ENCODE measurements at places on chromosomes 12 and 14.
A peak's percentile ranks its signal among the peaks of the same experiment; 100 is the strongest.

DNA sequence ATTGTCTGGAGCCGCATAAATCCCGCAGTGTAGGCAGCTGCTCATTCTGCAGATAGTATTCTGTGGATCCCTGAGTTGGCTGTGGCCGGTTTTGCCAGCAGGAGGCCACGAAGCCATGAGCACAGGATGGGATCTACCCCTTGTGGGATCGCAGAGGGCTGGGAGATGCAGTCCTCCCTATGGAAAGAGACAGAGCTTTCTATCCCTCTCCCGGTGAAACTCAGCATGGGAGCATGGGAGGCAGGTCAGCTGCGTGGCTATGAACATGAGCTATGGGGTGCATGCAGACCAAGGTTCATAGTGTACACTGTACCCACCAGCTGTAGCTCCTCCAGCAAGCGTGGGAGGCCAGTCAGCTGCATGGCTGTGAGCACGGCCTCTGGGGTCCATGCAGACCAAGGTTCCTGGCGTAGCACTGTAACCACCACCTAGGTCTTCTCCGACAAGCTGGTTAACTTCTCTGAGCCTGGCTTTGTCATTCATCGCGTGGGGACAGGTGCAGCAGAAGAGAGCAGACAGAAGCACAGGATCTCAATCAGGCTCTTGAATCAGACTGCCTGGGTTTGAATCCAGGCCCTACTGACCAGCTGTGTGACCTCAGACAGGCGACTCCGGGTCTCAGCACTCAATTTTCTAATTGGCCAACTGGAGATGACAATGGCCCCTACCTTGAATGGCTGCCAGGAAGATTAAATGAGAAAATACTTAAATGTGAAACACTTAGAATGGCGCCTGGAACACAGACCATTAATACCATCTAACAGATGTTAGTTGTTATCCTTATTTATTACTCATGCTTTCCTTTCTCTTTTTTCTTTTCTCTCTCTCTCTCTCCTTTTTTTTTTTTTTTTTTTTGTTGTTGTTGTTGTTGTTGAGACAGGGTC lies 6.0 kb downstream of the BDKRB1 start:
- H3K27me3 ChIP-seq, result no peaks in the 10 kb centered on the region
- H3K4me3 ChIP-seq, result no peak overlapping the region
- H3K27ac ChIP-seq, result no peak overlapping the region

DNA sequence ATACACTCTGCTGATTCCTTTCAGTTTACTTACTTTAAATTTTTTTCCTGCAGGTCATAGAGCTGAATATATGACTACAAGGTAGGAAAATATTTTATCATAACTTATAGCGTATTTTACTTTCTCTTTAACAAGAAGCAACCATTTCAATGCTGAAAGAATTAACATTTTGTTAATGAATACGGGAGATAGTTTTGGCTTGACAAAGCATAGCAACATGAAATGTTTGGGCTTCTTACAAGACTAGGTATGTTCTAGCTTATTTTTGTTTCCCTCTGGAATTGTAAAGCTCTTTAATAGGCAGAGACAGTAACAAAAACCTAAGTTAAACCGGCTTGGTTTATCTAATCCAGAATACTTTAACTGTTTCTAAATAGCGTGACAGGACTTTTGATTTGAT lies 135.2 kb downstream of the KICS2 start:
- DNase-seq, result no peak
- no peaks in the 10 kb centered on the region for H3K36me3 ChIP-seq
- H3K4me3 ChIP-seq, result peak overlapping the region; percentile 16

DNA sequence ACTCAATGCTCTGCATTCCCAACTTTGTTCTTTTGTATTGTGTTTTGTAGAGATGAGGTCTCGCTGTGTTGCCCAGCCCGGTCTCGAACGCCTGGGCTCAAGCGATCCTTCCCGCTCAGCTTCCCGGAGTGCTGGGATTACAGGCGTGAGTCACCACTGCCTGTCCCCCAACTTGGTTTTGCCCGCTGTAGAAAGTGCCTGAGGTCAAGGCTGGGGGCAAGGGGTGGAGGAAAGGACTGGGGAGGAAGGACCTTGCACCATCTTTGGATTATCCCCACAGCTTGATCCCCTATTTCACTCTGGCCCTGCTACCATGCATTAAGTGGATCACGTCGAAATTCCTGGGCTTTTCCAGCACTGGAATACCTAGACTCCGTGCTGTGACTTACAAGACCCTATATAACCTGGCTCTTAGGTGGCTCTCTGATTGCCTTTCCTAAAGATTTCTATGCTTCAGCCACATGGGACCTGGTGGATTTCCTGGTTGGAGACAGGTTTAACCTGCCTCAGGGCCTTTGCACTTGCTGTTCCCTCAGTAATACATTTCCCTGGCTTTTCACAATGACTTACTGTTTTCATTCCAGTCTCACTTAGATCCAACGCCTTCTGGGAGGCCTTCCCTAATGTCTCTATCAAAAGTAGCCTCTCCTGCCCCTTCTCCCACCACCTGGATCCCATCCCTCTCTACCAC lies 608 bp upstream of the PIANP start:
- no peak overlapping the region for H3K27ac ChIP-seq
- DNase-seq, result no peak
- peaks cover 16% of the 10 kb centered on the region for H3K4me1 ChIP-seq
- H3K27me3 ChIP-seq, result peaks cover 99% of the 10 kb centered on the region
- H3K36me3 ChIP-seq, result no peaks in the 10 kb centered on the region

DNA sequence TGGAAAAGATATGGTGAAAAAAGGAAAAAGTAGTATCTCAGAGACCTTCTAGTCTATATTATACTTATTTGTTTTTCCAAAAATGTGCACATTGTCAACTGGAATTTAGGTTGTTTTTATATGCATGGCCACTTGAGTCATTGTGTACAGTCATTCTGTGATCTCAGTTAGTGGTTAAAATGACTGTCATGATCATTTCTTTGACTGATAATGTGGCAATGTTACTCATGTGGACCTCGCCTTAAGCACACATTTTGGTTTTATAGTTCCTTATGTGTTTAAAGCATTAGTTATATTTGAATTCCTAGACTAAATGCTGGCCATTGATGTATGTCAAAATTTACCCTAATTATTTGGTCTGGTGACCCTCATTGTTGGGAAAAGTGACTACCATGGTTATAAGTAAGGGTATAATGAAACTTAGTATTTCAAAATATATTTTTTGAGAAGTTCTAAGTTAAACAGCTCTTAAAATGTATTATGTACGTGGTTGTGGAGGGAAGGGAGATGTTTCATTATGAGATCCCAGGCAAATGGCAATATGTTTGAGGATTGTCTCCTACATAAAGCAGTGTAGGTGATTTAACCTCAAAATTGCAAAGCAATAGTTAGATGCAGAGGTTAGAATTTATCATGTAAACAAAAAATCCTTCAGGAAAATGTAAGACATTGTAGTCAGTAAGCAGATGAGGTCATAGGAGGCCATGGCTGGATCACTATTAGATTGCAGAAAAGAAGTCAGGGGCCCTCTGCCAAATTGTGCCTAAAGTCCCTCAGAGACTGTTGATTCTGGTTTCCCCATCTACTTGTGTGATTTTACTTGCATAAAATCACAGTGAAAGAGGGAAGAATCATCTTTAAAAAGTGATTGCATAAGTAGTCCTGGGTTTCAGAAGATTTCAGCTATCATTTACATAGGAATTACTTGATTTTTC lies 17.5 kb downstream of the PNMA1 start:
- no peak overlapping the region for H3K4me3 ChIP-seq
- H3K27me3 ChIP-seq, result no peaks in the 10 kb centered on the region
- no peaks in the 10 kb centered on the region for H3K4me1 ChIP-seq
- DNase-seq, result no peak
- H3K27ac ChIP-seq, result no peak overlapping the region
- H3K36me3 ChIP-seq, result no peaks in the 10 kb centered on the region

GRCh38 chr12:124667506-124668326 lies 100.3 kb upstream of the NCOR2 start:
- no peak for DNase-seq
- peaks cover 6% of the 10 kb centered on the region for H3K4me1 ChIP-seq
- no peaks in the 10 kb centered on the region for H3K36me3 ChIP-seq
- no peak overlapping the region for H3K27ac ChIP-seq
- no peaks in the 10 kb centered on the region for H3K27me3 ChIP-seq

GRCh38 chr14:95818581-95818980 lies 58.1 kb upstream of the TUNAR start:
- no peak overlapping the region for H3K27ac ChIP-seq
- H3K4me1 ChIP-seq, result no peaks in the 10 kb centered on the region
- H3K27me3 ChIP-seq, result peaks cover 37% of the 10 kb centered on the region

DNA sequence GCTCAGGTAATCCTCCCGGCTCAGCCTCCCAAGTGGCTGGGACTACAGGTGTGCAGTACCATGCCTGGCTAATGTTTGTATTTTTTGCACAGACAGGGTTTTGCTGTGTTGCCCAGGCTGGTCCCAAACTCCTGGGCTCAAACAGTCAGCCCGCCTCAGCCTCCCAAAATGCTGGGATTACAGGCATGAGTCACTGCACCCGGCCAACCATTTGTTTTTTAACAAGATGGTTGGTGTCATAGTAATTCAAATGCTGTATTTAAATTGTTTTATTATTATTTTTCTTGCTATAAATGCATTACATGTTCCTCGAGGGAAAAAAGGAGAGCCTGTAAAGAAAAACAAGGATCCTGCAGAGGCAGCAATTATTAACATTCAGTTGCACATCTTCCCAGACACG lies 83.9 kb downstream of the EP400 start:
- no peak for DNase-seq
- H3K4me3 ChIP-seq, result no peak overlapping the region

DNA sequence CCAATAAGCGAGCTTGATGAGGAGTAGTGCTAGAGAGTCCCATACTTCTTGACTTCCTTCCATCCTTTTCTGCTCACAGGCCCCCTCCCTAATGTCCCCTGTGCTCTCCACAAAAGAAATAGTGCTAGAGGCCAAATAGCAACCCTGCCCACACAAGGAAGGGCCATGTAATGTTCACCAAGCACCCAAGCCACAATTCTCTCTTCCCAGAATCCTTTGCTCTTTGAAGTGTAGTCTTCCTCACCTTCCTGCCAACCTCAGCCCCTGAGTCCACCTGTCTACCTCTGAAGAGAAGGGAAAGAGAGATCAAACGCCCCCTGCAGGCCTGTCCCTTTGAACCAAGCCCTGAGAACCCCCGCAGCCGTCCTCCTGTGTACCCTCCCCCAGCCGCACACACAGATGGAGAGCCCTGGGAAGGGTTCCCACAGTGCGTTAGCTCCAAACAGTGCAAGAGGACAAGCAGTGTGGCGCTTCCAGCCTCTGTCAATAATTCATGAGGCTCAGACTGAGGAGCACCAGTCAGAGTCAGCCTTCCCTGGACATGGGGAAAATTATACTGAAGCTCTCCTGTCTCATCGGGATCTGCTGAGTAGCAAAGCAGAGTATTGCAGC lies 1.9 kb upstream of the DHRS4 start:
- no peak overlapping the region for H3K4me3 ChIP-seq
- H3K4me1 ChIP-seq, result peaks cover 19% of the 10 kb centered on the region
- H3K27me3 ChIP-seq, result no peaks in the 10 kb centered on the region
- peaks cover 6% of the 10 kb centered on the region for H3K36me3 ChIP-seq
- no peak overlapping the region for H3K27ac ChIP-seq
- no peak for DNase-seq

Measured in suprapubic skin (tissue), 4 donors.